ENCODE measurements at places on chromosomes 11 and 22.

DNA sequence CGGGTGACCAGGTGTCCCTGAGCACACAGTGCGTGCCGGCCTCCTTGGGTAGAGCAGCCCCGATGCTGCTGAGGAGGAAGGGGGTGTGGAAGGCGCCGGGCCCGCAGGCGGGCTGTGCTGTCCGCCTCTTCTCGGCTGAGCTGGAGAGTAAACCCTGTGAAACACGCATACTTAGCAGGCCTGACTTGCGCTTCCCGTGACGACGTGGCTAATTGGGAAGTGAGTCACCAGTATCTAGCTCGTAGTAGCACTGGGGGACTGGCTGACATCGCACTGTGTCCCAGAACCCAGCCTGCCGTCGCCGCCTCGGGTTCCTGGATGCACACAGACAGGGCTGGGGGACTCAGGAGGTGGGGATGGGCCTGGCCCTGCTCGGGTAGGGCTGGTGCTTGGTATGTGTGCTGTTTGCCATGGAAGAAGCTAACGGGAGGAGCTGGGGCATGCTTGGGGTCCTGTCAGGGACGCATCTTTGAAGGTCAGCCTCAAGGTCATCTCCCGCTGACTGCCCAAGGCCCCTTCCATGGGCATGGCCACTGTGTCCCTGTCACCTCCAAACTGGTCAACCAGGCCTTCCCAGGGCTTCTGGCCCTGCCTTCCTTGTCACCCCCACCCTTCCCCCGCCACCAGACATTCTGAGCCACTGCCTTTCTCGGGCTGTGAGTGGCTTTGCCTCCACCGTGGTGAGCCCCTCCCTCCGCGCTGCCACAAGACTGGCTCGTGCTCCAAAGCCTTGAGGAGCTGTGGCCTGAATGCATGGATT lies 1327.0 kb downstream of the BRD1 start:
- DNase-seq = no peak

GRCh38 chr11:67466962-67467771 lies 1.9 kb downstream of the TMEM134 start:
- no peak for DNase-seq

DNA sequence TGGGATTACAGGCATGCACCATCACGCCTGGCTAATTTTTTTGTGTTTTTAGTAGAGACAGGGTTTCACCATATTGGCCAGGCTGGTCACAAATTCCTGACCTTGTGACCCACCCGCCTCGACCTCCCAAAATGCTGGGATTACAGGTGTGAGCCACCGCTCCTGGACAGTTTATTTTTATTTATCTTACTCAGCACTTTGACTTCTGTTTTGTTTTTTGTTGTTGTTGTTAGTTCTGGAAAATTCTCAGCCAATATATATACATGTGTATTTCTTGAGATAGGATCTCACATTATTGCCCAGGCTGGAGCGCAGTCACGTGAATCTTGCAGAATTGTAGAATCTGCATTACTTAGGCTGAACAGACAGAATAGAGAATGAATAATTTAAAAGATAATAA lies 107.6 kb downstream of the CSTPP1 start:
- DNase-seq = no peak

GRCh38 chr11:7020183-7020917 lies at the start of the genes NLRP14 and ZNF214:
TSS of gene NLRP14 (plus strand) at chr11:7020479. CDS start at chr11:7038587, 18,108 bp downstream.
TSS of gene ZNF214 (minus strand) at chr11:7020346. CDS start at chr11:7002835, 17,511 bp downstream.
- no peak for DNase-seq

GRCh38 chr11:70888061-70888460 lies 364.3 kb downstream of the SHANK2 start:
- no peak for DNase-seq

- no peak for DNase-seq
Observed at GRCh38 chr22:48635816-48636215, 1191.9 kb downstream of the BRD1 start.

- DNase-seq = no peak
Observed at GRCh38 chr22:30056015-30056414, 24.2 kb upstream of the HORMAD2 start.

- no peak for DNase-seq
Observed at GRCh38 chr11:30457087-30457486, 129.1 kb downstream of the MPPED2 start.

- DNase-seq = no peak
Observed at GRCh38 chr11:12212821-12213185, 102.4 kb downstream of the MICAL2 start.

- no peak for DNase-seq
Observed at GRCh38 chr11:107018902-107019493, 722 bp upstream of the GUCY1A2 start.

DNA sequence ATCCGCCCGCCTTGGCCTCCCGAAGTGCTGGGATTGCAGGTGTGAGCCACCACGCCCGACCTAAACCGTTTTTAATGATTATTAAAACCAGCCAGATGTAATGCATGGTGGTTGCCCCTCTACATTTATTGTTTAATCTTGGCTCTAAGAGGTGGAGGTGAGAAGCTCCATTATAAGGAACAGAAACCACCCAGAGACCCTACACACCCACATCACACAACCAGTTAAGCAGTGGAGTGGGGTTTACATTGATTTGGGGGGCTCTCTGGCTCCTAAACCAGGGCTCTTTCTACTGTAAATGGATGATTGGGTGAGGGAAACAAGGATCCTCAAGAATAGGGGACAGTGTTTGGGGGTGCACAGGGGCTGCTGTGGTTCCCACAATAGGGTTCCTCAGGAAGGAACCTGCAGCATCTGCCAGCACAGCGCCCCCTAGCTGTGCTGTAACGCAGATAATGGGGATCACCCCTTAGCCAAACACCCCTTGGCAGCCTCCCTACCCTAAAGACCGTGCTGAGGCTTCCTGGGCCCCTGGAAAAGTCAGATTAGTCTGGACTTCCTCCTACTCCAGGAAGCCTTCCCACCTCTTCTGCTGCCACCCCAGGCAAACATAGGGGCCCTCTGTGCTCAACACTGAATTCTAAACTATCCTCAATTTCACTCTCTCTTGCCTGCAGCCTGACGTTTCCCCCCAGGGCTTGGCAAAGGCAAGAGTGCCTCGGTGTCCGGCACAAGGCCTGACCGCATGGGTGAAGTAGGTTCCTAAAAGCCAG lies 2.4 kb downstream of the MPST start:
- DNase-seq = peak; percentile 39

DNA sequence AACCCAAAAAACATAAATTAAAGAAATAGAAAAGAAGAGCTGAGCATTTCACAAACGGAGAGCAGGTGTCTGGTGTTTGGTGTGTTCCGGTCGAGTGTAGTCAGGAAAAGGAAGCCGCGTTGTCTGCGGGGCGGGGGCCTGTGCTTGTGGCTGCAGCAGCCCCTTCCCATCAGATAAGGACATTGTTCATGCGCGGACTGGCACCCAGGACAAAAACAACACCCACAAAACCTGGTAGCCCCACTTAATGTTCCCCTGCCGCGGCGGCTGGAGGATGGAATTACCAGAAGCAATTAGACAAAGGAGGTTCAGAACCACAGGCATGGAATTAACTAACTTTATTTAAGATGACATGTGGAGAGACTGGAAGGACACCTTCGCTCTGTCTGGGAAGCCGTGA lies 29.9 kb downstream of the KRTAP5-5 start:
- DNase-seq = no peak

- DNase-seq = no peak
Observed at GRCh38 chr11:119148720-119149017, 183 bp upstream of the ABCG4 start.

- no peak for DNase-seq
Observed at GRCh38 chr11:64870176-64870892, 8.1 kb downstream of the EHD1 start.

GRCh38 chr11:77081976-77082836 lies 15.4 kb downstream of the CAPN5 start:
- no peak for DNase-seq

DNA sequence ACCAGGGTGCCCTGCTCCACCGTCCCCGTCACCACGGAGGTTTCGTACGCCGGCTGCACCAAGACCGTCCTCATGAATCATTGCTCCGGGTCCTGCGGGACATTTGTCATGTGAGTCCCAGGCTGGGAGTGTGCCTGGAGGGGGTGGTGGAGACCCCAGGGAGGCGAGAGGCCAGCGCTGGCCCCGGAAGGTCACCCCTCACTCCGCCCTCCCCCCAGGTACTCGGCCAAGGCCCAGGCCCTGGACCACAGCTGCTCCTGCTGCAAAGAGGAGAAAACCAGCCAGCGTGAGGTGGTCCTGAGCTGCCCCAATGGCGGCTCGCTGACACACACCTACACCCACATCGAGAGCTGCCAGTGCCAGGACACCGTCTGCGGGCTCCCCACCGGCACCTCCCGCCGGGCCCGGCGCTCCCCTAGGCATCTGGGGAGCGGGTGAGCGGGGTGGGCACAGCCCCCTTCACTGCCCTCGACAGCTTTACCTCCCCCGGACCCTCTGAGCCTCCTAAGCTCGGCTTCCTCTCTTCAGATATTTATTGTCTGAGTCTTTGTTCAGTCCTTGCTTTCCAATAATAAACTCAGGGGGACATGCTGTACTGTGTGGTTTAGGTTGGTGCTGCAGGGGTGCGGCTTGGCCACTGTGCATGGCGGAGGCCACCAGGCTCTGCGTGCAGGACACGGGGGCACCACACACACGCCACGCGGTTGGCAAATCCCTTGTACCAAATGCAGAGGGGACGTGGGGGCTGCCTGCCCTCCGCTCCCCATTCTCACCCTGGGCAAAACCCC lies 35.4 kb downstream of the MUC2 start:
- no peak for DNase-seq

DNA sequence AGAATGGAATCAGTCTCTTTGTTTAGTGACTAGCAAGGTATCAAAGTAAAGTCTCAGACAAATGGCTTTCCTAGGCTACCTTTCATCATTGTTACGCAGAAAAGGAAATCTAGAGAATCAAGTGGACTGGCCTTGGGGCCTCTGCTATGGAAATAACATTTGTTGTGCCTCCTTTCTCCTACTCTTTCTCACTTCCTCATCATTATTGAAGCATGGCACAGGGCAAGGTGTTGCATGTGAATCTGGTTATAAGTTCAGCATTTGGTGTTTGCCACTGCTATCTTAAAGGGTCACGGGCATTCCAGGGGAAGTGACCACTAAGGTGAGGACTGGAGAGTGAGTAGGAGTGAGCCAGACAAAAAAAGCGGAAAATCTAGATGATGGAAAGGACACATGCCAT lies 54.9 kb downstream of the GLYATL1 start:
- no peak for DNase-seq

DNA sequence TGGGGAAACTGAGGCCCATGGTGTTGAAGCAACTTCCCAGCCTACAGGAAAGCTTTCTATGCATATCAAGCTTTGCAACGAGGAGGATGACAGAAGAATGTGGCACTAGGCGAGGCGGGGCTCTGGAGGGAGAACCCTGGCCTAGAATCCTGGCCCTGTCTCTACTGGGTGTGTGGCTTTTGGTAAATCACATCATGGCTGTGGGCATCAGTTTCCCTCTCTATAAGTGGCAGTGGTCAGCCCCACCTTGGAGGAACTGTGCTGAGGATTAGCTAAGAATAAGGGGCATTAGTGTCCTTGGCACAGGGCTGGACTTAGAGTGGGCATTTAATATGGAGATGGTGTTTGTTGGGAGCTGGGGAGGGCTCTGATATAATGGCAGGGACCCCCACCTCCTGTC lies 122.6 kb upstream of the CRYBB3 start:
- no peak for DNase-seq

DNA sequence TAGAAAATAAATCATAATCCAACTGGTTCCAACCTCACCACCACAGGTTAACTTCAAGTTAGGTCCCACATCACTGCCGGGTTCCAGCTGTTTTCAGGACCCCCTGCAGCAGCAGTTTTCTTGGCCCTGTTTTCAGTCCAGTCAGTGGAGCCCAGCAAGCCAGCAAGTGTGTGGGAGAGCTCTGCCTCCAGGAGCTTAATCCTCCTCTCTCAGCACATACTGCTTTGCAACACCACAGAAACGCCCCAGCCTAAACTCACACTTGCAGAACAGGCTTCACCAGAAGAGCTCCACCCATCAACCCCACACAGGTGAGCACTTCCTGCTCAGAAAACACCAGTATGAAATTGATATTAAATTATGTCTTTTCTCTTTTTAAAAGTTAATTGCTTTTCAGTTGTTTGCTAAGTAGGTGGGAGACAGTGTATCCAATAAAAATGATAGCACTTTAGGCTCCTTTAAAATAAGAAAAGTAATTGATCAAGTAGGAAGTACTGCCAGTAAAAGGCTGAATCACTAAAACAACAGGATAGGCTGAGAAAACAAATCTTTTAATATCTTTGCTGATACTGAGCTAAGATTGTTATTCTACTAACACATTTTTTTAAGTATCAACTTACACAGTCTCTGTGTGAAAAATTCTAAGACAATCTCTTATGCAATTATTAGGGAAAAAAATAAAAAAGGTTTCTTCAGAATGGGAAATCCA lies 81.5 kb upstream of the TP53AIP1 start:
- DNase-seq = no peak

DNA sequence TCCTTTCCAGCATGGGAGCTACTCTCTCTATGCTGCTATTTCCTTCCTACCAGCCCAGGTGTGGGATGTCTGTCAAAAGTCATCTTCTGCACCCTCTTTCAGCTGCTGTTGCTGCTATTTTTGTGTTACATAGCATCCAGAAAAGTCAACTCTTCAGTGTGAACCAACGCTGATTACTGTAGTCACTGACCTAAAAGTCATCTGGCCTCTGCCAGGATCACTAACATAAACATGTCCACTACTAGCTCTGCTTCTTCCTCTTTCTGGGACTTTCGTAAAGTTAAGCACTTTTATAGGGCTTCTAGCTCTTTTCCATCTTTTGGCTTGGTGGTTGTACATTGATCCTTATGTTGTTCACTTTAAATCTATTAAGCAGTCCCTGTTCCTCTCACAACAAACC lies 90.2 kb upstream of the CARD18 start:
- DNase-seq = no peak

GRCh38 chr11:14340721-14341120 lies 18.3 kb downstream of the RRAS2 start:
- DNase-seq = no peak

GRCh38 chr11:74171630-74171968 lies 510 bp downstream of the PPME1 start:
- DNase-seq = no peak

DNA sequence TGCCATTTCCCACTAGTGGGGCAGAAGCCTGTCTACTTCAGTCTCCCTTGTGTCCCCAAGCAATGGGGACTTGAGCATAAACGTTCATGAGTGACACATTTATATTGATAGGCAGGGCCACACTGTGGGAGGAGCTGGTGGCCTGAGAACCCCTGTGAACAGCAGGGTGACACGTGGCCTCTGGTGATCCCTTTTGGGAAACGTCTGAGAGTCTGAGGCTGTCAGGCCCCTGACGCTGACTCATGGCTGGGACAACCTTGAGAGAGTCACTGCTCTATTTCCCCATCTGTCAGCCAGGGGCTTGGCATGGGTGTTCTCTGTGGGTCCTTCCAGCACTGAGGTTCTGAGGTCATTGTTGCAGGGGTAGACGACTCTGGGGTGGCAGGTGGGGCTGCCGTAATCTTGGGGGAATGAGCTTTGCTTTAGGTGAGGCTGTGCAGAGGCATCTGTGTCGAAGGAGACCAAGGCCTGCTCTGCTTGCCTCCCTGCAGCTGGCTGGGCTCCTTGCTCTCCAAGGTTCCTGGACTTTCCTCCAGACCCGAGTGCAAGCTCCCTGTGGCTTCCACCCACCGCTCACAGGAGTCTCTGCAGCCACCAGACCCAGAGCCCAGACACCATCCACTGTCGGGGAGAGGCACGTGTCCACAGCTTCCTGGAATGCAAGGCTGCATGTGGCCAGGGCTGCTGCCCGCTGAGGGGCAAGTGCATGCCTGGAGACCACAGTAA lies 54.7 kb downstream of the SMIM38 start:
- no peak for DNase-seq

Data from activated CD8-positive, alpha-beta memory T cell treated with anti-CD3 and anti-CD28 coated beads for 1 hour (primary cell).